ENCODE measurements at places on chromosomes 2 and 18.

DNA sequence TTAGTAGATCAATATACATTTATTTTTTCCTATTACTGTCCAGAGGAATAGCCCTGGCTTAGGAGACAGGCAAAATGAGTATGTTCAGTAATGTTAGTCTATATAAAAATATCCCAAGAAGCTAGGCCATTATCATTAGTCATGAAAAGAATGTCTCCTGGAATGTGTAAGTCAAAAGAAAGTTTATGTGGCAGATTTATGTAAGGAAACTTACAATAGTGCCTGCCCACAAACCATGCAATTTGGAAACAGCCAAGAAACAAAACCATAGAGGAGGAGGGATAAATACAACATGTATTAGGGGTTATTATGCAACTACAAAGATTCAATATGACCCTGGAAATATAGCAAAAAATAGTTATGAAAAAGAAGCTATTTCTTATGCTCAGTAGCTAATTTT, 96.3 kb downstream of the NOL4 start:
- DNase-seq: no peak

GRCh38 chr2:152106464-152106863, 7.6 kb upstream of the CACNB4 start:
- no peak for DNase-seq

- DNase-seq: no peak
These were observed 12.8 kb downstream of the ZBTB14 start for GRCh38 chr18:5282770-5283169.

DNA sequence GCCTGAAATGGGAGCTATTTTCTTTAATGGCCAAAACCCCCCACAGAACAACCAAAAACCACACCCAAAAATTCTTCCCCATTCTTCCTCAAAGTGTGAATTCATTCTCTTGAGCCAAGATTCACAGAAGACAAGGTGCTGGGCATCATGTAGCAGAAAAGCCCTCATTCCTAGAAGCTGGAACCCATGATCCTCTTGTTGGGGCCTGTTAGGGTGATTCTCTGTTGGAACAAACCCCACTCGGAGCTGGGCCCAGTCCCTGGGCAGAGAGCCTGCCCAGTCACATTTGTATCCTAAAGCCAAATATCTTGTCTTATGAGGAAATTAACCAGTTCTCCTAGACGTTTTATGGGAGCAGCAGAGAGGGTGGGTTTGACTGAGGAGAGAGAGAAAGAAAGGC, 22.8 kb upstream of the VPS4B start:
- no peak for DNase-seq

- peak; percentile 6 for DNase-seq
These were observed 31.8 kb downstream of the TGIF1 start for GRCh38 chr18:3481696-3482210.

DNA sequence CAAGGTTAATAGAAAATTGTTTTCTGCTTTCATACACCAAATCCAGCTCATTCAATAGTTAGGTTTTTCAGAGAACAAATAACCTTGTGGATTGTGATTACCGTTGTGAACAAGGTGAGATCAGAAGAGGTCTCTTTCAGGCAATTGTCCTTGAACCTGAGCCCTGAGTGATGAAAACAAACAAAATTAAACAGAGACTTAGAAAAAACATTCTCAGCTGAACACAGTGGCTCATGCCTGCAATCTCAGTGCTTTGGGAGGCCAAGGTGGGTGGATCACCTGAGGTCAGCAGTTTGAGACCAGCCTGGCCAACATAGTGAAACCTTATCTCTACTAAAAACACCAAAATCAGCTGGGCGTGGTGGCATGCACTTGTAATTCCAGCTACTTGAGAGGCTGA, 68.1 kb downstream of the HNMT start:
- DNase-seq: no peak

DNA sequence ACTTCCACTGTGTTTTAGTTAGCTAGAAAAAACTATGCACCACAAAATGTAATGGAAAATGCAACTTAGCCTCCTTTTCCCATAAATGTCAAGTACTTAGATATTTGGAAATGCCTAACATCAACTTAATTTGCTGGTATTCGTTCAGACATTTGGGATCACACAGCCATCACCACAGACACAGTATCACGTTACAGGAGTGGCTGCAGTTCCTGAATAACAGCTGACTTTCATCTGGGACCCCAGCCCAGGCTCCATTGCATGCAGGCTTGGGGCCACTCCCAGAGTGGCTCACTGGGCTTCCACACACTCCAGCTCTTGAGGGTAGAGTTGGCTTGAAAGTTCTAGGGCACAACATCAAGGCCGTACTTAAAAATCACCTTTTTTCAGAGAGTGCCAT, 9.3 kb downstream of the TMEM182 start:
- DNase-seq: no peak

DNA sequence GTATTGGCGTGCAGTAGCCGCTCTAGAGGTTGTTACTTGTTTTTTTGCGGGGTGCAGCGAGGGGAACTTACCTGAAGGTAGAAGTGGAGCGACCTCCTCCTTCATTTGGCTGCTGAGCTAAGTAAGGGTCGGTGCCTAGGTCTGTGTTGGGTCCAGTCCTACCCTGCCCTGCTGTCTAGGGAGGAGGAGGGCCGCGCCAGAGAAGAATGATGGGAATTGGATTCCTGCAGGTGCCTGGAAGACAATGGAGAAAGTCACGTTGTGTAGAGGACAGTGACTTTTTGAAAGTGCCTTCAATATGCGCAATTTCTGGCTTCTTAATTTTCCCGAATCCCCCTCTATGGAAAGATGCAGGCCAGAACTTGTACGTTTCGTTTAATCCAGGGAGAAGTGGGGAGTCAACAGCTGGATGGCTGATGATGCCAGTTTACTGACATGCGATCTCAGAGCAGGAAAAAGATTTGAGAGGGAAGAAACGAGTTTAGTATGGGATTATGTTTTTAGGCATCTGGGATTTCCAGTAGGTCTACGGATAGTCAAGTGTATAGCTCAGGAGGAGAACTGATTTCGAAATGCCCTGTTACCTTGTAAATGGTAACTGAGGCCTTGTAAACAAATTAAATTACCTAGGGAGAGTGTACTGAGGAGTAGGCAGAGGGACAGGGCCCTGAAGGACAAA, 653 bp downstream of the MRPS9 start:
- no peak for DNase-seq

DNA sequence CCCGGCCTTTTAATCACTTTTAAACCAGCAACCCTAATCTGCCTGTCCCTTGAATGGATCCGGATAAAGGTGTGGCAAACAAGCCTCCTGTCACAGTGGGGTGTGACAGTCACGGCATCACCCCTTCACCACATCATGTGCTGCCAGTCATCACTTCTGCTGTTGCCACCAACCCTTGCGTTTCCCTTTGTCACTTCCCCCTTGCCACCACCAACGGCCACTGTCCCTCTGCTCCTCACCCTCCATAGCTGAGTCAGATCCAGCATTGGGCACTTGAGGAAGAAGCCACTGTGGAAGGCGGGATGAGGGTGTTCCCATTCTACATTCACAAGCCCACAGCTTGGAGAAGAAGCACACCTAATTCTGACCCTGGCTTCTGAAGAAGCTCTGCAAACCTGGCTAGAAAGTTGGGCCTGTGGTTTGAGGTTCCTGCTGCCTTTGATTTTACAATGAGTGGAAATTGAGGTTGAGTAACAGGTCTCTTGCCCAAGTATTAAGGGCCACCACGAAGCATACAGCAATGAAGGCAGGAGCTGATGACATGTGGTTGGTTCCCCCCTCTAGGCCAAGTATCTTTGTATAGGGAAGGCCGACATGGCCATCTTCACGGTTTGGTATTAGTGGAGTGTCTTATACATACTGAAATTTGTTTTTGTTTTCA, 22.9 kb upstream of the DARS1 start:
- peak; percentile 68 for DNase-seq

DNA sequence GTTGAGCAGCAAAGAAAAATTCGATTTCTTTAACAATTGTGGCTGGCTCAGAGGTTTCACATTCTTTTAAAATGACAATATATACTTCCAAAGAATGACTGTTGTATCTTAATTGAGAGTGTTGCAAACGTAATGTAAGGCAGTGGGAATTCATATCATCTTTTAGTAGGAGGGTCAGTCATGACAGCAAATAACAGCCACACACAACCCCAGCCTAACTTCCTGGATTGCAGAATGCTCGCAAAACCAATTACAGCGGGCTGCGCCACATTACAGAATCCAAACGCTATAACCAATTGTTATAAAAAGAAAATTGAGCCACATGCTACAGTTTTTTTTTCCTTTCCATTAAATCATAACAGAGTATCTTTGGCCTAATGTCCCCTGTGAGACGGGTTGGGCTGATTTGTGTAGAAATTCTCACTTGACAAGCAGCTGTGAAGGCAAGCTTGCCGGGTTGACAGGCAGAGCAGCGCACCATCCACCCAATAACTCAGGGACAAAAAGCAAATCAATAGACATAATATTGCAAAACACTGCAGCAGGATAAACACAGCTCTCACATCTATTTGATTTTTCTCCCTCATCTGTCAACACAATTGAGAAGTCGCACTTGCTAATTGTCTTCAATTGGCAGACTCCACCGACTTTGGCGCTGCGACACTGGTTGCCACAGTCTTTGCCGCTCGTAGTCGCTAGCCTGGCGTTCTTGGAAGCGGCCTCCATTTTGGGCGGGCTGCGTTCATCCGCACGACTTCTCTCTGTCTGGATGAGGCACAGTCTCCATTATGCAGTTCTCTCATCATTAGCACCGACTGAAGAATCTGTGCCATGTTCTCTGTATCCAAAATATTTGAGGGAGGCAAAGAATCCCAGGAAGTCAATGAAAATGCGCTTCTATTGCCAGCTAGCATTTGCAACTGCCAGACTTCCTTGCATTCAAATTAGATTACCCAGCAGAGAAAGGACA, 95.0 kb upstream of the CCDC68 start:
- DNase-seq: no peak

DNA sequence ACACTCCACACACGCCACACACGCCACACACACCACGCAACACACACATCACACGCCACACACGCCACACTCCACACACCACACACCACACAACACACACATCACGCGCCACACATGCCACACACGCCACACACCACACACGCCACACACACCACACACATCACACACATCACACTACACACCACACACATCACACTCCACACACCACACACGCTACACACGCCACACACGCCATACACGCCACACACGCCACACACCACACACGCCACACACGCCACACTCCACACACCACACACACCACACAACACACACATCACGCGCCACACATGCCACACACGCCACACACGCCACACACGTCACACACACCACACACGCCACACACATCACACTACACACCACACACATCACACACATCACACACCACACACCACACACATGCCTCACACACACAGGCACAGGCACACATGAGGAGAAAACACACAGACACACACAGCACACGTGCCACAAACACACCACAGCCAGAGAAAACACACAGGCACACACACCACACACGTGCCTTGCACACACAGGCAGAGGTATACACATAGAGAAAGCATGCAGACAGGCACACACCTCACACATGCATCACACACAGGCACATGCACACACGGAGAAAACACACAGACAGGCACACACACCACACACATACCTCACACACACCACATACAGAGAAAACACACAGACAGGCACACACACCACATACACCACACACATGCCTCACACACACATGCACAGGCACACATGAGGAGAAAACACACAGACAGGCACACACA, 241.5 kb upstream of the MYT1L start:
- no peak for DNase-seq

DNA sequence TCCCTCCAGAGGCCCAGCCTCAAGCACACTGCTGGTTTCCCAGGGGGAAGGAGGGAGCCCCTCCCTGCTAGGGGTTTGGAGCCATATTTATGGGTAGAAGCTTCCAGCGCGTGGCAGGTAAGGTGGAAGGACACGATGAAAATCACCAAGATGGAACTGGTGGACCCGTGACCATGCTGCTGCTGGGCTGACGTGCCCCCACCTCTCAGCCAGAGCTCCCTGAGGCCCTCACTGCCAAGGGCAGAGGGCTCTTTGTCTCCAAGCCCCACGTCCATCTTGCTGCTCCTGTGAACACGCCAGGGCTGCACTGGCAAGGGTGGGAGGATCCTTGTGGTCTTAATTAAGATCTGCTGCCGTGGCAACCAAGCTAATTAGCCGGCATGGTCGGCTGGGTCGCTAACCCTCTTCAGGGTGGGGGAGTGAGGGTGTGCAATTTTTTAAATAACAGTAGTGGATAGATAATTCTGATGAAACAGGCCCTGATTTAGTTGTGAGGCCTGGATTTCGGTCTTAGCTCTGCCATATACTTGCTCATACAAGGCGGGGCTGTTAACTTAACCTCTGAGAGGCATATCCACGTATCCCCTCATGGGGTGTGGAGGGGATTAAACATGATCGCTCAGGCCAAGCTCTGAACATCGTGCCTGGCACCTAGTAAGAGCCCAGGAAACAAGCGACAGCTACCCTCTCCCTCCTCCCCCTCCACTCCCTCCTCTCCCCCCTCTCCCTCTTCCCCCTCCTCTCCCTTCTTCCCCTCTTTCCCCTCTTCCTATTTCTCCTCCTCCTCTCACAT, 232.8 kb downstream of the CELF4 start:
- DNase-seq: no peak

GRCh38 chr2:128304715-128305554, 13.7 kb downstream of the HS6ST1 start:
- DNase-seq: no peak

DNA sequence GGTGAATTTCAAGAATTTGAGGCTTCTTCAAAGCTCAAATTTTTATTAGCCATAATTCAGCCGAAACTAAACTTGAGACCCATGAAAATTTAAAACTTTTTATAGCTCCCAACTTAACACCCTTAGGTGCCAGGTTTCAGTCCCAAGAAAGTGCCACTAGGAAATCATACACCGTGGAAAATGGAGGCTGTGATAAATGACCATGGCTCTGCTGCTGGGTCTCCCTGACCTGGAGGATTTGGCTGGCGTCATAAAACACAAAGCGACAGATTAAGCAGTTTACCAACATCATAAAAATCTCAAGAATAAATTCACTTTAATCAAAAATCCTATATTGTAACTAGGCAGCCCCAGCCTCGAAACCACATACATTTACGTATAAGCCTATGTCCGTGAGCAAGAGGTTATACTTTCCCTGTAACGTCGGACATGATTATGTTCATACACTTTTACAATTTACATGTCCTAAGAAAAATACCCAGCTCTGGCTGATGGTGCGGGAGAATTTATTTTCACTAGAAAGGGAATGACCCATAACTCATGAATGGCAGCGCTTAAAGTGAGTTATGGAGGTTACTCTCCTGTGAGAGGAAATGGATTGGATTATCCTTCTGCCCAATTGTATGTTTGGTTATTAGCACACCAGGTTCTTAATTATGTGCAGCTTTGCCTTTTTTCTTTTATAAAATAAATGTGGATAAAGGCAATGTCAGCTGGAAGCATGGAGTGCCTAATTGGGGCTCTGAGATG, 329.4 kb downstream of the AGPS start:
- DNase-seq: no peak

GRCh38 chr2:206163251-206163880, 3.7 kb downstream of the EEF1B2 start:
- DNase-seq: no peak

- DNase-seq: no peak
These were observed 1.6 kb downstream of the LONRF2 start for GRCh38 chr2:100320547-100321178.

All from stimulated activated CD4-positive, alpha-beta T cell treated with anti-CD3 and anti-CD28 coated beads, Interleukin-1b, Interleukin-23, amount 100 ng/mL, for 48 hours (primary cell).